Stimulated activated CD8-positive, alpha-beta memory T cell treated with anti-CD3 and anti-CD28 coated beads, Interleukin-4, amount 100 ng/mL, for 4 hours (primary cell): ENCODE measurements at places on chromosomes 2 and 18.

DNA sequence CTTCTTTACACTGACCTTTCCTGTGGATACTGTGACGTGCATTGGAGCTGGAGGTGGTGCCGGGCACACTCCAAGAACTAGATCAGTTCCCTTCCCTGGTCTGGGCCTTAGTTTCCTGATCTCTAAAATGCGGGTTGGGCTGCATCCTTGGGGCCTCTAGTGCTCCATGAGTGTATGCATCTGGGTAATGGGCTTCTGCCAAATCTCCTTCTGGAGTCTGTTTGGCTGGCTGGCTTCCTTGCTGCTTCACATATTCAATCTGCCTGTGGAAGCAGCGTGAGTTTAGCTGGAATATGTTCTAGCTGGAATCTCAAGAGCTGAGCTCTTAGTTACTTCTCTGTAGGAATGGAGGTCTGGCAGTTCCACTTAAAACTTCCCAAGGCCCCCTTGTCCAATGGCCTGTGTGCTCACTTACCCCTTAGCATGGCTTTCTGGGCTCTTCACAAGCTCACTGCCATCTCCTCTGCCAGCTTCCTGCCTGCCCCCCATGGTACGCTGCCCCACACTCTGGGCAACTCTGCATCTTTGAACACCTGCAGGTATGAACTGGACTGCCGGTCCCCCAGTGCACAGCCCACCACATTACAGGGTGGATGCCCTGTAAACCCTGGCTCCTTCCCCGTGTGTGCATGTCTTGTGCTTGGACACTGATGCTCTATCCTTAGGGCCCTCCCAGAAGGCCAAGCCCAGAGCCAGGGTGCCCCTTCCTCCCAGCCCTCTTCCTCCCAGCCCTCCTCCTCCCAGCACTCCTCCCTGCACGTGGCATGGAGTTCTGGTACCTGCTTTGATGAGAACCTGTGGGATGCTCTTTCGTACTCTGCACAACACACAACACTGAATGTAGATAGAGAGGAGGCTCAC, 103.6 kb upstream of the SMAD2 start:
- DNase-seq: no peak

- no peak for DNase-seq
These were observed 10.9 kb upstream of the HOXD1 start for GRCh38 chr2:176177580-176178037.

GRCh38 chr2:99660616-99661406, 171.0 kb upstream of the REV1 start:
- no peak for DNase-seq

- peak; percentile 16 for DNase-seq
These were observed 405 bp downstream of the PPP3R1 start for GRCh38 chr2:68251855-68252399.

DNA sequence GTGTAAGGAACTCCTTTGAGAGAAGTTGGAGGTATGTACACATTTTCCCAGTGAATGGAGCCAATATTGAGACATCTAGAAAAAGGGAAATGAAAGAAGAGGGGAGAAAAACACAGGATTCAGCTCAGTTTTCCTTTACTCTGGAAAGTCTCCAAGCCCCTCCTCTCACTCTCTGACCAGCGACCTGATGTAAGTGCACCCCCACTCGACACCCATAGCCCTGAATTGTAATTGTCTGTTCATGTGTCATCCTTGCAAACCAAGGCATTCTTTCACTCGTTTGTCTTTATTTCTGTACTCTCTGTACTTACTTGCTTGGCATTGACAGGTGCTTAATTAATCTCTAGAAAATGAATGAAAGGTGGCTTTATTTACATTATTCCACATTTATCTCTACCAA, 55.7 kb upstream of the CTAGE1 start:
- DNase-seq: no peak

DNA sequence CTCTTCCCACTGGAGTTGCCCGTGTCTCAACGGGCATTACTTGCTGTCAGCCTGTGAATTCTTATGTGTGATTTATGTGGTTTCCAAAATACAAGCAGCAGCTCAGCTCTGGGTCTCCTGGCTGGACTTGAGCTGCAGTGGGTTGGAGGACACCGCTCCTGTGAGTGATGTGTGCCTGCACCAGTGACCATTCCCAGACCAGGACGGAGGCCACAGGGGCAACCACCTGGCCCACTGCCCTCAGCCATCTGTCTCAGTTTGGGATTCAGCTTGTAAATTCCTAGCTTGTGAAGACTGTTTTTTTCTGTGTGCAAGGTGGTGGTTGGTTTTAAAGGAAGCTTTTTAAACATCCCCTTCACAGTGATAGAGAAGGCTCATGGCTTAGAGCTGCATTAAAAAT, 261.0 kb downstream of the BCL2 start:
- no peak for DNase-seq

DNA sequence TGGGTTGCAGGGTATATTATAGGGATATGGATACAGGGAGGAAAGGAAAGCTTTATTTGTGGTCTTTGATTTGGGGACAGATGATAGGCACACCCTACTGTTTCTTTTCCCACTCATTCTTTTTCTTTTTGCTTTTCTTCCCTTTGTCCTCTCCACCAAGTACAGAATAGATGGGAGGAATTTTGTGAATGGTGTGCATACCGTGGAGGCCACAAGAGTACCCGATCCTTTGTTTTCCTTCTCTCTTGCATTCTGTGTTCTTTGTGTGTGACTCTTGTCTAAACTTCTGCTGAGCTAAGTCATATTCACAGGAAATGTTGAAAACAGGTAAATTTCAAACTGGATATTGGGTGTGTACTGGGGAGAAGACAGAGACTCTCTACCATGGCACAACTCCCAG, 321.4 kb upstream of the SLC8A1 start:
- DNase-seq: no peak

GRCh38 chr2:22626621-22627020, 758.4 kb upstream of the KLHL29 start:
- no peak for DNase-seq

DNA sequence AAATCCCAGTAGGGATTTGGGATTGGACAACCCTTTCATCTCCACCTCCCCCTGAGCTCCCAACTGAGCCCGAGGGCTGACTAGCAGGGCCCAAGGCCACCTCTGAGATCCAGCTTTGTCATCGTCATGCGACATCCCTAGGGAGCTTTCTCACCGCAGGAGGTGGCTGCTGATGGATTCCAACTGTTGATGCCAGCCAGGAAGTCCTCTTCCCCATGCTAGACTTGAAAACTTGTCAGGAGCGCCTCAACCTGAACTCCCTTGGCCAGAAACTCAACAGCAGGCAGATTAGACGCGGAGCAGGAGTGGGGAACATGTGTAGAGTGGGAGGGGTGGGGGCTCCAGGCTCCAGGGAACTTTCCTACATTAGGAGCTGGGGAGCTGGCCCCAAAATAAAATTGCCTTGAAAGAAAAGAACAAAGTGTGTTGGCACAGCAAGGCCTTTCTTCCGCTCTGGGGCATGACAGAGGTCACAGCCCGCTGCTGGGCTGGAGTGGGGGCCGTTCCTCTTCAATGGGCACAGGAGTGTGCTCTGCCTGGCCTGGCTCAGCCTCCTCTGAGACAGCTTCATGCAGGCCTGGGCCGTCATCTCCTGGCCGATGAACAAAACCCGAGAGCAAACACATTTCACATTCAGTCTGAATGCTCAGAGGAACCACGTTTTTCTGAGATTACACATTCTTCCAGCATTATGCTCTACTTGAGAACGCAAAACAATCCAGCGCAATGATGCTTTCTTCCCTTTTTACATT, 34.5 kb downstream of the EMILIN2 start:
- no peak for DNase-seq

DNA sequence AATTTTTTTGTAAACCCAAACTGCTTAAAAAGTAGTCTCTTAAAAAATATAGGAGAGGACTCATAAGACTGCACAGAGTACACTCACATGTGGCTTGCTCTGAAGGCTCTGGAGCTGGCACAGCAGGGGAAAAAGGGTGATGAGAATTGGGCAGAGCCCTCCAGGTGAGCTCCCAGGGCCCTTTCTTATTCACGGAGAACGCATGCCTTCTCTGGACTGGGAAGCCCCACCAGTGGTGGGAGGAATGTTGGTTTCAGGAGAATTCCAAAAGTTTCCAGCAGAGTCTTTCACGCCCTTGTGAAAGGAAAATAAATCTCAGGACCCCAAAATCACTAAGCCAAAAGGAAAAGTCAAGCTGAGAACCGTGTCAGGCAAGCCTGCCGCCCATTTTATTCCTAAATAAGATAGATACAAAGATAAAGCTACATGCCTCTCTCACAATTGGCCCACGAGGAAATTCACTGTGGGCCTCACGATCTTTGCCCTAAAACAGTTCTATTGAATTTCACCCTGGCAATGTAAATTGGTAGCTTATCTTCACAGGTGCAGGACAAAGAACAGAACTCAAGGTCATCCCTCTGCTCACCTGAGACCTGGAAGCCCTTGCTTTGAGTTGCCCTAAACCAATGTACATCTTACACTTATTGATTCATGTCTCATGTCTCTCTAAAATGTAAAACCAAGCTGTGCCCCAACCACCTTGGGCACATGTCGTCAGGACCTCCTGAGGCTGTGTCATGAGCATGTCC, 15.5 kb upstream of the MC5R start:
- no peak for DNase-seq

GRCh38 chr18:9817725-9818422, 67.9 kb upstream of the TXNDC2 start:
- no peak for DNase-seq

DNA sequence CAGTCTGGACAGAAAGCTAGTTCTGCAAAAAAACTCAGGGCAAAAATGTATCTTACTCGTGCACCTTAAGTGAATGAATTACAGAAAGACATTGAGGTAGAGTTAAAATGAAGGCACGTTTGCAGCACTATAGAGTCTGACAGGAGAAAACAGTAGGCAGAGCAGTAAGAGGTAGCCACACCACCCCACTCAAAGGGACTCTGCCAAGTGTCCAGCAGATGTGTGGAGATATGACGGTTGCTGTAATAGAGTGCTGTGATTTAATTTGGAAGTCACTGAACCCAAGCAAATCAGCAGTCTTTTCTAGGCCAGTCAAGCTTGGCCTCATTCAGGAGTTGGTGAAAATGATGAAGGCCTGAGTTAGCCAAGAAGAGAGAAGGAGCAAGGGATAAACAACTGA, 464.4 kb downstream of the PTPRM start:
- no peak for DNase-seq
